ENCODE measurements at places on chromosomes 2 and 18.

DNA sequence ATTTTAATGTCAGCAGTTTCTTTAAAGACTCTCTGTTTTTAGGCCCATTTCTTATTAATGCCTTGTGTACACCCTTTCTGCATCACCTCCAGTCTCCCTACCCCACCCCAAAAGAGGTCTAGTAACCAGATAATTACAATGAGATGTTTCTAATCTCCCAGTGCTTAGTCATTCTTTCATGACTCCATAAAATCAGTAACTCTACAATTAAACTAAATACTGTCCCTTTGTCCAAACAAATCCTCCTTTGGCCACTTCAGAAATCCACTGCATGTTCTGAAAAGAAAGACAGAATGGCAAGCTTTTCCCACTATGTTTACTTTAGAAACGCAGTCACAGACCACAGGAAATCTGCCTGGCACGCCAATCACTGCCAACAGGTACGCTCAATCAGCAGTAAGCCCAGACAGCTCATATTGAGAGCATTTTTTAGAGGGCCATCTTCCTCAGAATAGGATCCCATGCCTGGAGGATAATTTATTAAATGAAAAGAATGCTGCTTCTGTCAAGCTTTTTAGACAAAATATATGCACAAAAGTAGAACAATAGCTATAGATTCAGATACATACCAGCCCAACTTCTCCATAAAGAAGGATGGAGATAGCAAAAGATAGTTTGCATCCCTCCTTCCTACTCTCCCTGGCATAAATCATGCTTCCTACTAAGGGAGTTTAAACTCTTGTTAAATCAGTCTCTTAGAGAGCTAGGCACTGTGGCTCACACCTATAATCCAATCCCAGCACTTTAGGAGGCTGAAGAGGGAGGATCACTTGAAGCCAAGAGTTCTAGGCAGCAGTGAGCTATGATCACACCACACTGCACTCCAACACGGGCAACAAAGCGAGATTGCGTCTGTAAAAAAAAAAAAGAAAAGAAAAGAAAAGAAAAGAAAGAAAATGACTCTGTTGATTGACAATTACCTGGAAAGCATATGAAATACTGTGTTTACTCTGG is 14.6 kb downstream of the CLASP1 start:
- peak; percentile 38 for DNase-seq

DNA sequence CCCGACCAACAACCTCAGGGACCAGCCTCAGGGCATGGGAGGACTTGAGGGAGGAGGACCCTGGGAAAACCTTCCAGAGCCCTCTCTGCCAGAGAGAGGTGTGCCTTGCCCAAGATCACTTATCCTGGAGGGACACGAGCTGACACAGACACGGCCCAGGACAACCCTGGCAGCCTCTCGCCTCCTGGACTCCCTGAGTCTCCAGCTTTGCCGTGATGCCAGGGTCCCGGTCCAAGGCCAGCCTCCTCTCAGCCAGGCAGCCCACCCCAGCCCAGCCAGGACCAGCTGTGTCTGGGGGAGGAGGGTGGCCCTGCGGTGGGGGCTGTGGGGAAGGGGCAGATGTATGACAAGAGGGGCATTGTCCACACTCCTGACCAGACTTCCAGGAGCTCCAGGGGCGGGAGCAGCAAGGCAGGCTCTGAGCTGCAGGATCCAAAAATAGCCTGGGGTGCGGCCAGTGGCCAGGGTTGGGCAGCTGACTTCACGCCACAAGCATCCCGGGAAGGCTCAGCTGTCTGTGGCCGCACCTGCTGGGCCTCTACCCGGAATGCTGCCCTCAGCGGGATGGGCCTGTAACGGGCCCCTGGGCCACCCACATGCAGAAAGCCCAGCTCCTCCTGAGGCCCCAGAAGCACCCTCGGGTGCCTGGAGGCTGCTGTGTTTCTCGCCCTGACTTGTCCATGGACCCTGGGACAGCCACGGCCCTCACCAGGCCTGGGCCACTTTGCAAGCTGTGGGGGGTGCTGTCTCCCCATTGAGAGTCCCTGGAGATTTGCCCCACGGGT is 65.5 kb upstream of the GPC1 start:
- no peak for DNase-seq

GRCh38 chr2:112583497-112584133 is 794 bp upstream of the CHCHD5 start:
- peak; percentile 35 for DNase-seq

DNA sequence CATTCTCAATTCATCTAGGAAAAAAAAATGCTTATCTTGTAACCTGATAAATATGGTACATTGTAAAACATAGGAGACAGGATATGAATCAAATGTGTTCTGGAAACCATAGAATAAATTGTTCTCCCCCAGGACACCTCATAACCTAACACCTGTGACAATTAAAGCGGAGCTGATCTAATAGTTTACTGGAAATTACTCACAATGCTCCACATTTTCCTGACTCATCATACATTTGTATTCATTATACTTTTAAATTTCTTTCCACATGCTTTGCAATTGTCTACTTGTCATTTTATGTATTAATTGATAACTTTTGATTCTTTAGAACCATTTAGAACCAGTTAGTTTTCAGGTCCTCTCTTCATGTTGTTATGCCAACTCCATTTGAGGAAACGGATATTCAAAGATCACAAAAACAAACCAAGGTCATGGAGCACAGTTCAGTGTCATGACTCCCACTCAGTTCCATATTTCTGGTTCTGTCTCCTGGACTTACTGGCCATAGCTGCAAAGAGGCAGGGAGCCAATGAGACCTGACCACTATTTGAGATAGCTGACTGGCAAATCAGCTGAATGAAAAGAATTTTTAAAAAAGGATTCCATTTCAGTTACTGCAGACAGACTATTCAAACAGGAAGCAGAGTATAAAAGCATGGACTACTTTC is 128.5 kb downstream of the CALCRL start:
- DNase-seq: peak; percentile 95

GRCh38 chr2:177465400-177466138 is 73.0 kb downstream of the AGPS start:
- DNase-seq: no peak

DNA sequence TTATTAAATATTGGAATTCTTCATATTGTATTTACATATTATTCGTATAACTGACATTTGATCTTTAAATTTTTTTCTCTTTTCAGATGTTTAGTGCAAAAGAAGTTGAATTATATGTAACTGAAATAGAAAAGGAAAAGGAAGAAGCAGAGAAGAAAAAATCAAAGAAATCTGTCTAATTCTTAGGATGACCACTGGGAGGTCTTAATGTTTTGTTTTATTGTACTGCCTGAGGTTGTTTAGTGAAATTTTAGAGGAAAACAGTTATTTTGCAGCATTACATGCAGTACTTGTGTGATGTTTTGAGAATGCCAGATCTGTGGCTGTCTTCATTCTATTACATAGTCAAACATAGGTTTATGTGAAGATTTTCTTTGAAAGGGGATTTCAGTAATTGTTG is 34.0 kb upstream of the TAF4B start:
- no peak for DNase-seq

DNA sequence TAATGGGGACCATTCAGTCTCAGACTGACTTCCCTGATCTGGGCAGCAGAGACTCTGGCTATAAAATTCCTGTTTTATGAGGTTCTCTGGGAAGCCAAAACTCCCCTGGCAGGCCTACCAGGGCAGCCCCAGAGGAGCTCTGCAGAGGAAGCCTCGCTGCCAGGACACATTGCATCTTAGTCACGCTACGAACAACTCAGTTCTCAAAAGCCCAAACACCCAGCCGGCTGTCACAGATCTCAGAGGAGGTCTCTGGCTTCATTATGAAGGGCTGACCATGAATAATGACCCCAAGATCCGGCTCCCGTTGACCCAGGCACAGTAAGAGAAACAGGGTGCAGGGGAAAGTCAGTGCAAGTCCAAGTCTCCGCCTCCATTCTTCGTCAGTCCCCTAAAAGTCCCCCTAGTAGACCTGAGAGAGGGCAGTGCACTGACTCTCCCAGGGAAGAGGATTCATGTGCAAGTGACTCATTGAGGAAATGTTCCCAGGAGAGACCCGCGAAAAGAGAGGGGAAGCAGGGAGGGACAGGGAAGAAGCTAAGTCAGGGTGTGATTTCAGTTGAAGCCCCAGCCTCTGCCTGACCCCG is 212.3 kb downstream of the CYP26B1 start:
- DNase-seq: no peak

- DNase-seq: no peak
Measured at GRCh38 chr2:107589079-107589491, 237.6 kb upstream of the RGPD4 start.

Measured in dermis blood vessel endothelial cell (primary cell).